NCI-H2171 treated with DMSO at 0.1 percent for 48 hours (cell line): ENCODE measurements at places on chromosomes 5 and 9.

GRCh38 chr5:63141591-63141990 is 563.0 kb downstream of the LRRC70 start:
- no peak for DNase-seq

- no peak for DNase-seq
Measured at GRCh38 chr5:30156156-30156555, 1037.3 kb upstream of the CDH6 start.

DNA sequence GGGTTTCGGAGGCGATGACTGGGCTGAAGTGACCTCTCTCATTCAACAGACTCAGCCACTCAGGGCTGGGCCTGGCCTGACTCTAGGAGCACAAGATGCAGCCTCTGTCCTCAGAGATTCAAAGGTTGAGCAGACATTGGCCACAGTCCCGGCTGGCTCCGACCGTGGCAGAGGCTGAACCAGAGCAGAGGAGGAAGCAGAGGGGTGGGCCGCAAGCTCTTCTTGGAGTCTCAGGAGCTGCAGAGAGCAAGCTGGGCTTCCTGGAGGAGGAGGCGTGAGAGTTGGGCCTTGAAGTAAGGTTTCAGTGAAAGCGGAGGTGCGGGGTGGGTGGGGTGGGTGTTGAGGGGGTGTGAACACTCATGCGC is 37.6 kb downstream of the ALG2 start:
- no peak for DNase-seq

GRCh38 chr9:3689555-3689954 is 163.8 kb upstream of the RFX3 start:
- DNase-seq: no peak

DNA sequence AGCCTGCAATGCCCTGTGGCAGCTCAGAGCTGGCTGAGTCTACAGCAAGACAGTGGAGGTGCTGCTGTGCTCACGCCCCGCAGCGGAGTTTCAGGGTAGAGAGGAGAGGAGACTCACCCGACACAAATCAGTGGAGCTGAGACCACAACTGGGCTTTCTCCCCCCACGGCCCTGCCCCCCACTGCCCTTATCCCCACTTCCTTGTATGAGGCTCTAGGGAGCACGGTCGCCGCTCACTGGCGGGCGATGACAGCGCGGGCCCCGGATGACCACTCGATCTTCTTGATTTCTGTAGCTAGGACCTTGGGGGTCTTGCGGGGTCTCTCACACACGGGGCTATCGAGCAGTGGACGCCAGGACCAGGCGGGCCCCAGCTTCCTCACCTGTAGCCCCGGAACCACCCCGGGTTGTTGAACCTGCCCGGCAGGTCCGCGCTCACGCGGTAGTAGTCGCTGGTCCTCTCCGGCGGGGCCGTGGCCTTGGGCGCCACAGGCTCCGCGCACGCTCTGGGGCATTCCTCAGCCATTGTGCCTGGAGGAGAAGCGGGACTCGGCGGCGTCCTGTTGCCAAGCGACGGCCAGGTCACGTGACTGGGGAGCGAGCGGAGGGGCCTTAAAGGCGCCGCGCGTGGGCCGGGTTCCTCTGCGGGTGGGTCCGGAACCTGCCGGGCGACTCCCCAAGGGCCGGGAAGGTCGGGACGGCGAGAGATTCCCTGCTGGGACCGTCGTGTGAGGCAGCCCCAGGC is 984 bp upstream of the MRPS2 start:
- peak; percentile 83 for DNase-seq

DNA sequence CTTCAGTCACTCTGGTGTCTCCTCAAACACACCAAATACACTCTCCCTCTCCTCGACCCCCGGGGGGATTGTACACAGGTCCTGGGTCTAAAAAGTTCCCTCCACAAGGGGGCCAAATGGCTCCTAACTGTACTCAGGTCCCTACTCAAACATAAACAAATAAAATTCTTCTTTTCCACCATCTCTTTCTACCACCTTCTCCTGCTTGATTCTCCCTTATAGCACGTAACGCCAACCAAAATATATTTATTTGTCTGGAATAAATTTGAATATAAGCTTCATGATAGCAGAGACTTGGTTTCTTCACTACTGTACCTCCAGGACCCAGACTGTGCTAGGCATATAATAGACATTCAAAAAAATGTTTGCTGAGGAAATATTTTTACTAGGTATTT is 21.4 kb downstream of the ZNF608 start:
- no peak for DNase-seq

DNA sequence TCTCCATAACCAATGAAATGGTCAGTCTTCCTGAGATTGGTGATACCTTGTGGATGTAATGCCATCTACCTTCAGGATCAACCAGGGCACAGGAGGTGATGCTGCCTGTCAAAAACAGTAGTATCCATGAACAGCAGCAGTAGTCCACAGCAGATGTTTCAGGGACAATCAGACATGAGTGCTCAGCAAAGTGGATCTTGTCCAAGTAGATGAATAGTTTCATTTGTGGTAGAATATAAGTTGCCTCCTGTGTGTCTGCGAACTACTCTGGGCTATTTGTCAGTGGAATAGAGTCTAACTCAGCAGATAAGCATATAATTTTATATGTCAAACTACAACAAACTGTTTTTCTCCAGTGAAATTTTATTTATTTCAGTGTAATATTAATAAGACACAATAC is 1860.1 kb upstream of the ACO1 start:
- DNase-seq: no peak
